ENCODE measurements at places on chromosomes 6 and 20.
A peak's percentile ranks its signal among the peaks of the same experiment; 100 is the strongest.

GRCh38 chr6:139518556-139519091 is 144.2 kb upstream of the CITED2 start:
- no peak for DNase-seq

GRCh38 chr6:33247977-33248642 is 23.6 kb downstream of the VPS52 start:
- peak; percentile 36 for DNase-seq

- no peak for DNase-seq
These were observed 72.6 kb upstream of the ZNF184 start for GRCh38 chr6:27545271-27546046.

GRCh38 chr6:157962601-157963302 is 18.9 kb upstream of the SYNJ2 start:
- no peak for DNase-seq

DNA sequence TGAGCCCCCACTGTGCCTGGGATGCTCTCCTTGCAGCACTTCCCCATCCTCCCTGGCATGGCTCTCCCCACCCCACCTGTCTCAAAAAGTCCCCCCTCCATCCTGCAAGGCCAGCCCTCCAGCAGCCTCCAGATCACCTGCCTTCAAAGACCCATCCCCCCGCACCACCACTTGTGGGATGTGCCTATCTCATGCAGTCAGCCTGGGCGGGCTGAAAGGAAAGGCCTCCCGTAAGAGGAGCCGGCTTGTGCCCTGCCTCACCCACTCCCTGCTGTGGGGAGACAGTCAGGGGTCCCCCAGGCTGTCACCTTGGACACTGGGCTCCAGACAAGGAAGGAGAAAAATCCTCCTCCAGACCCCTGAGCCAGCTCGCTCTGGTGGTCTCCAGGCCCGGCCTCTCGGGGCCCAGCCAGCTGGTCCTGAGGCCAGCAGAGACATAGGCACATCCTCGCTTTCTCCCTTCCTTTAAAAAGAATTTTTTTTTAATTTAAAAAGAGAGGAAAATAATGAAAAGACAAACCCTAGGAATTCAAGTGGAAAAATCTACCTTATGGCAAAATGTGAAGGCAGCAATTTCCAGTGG is 77.3 kb downstream of the GRM4 start:
- no peak for DNase-seq

DNA sequence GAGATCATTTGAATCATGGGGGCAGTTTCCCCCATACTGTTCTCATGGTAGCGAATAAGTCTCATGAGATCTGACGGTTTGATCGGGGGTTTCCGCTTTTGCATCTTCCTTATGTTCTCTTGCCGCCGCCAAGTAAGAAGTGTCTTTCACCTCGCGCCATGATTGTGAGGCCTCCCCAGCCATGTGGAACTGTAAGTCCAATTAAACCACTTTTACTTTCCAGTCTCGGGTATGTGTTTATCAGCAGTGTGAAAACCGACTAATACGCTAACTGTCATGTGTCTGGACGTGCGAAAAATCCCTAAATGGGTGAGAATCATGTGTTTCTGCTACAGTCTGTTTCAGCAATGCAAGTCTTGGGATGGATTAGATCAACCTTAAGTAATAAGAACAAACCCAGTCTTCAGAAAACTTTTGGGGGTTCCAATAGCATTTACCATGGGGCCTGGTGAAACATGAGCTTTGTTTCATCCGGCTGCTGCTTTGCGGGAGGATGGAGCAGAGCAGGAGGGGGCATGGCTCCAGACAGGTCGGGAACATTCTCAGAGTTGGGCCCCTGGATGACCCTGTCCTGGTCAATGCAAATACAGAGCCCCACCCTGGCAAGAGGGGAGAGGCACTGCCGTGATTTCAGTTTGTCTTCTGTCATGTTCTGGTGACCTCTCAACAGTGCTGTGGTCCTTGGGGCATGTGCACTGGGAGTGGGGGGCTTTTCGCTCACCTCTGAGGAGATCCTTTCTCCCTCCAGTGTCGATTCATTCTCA is 41.5 kb downstream of the CTCFL start:
- DNase-seq = no peak

- DNase-seq = no peak
These were observed 75.3 kb downstream of the ATP9A start for GRCh38 chr20:51692806-51693400.

DNA sequence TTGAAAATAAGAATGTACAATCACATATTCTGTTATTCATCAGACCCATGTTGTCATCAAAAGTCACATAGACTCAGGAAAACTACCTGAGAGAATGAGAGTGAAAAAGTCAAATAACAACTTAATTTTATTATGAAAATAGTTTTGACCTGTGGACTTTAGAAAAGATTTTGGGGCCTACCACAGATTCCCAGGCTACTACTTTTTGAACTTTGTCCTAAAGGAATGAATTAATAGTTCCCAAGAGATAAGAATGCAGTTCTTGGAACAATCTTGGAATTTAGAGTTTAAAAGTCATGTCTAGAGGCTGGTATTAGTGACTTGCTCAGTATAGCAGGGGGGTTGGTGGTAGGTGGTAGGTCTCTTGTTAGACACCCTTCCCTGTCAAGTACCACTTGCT is 3.3 kb downstream of the TAF8 start:
- DNase-seq = no peak

- no peak for DNase-seq
These were observed 26.1 kb upstream of the ZNF831 start for GRCh38 chr20:59137532-59137931.

GRCh38 chr6:126534401-126534800 is 194.5 kb downstream of the CENPW start:
- no peak for DNase-seq

DNA sequence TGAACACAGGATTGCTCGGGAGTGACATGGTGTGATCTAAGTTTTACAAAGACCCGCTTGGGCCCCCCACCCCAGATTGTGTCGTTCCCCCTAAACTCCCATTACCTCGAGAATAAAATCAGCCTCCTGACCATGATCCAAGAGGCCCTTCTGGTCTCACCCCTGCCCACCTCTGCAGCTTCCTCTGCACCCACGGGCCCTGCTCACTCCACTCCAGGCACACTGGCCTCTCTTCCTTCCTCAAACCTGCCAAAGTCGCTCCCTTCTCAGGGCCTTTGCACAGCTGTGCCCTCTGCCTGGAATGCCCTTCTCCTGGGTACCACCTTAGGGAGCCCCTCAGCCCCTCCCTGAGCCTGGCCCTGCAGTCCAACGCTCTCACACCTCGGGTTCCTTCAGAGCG is 17.9 kb downstream of the TGM2 start:
- no peak for DNase-seq

DNA sequence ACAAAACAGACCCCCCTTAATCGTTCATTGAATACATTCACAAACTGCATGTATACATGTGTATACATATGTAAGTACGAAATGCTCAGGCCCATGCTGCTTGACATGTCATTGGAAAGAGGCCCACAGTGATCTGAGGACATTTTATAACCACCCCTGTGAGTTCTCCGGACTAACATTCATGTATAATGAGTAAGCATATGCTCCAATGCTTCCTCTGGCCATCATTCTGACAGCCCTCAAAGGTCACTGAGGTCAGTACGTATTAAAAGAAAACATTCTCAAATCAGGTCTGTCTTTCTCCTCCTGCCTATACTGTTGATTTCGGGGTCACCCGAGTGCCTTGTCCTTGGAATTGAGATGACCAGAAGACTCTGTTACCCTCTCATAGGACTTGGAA is 54.9 kb downstream of the TENT5A start:
- peak; percentile 86 for DNase-seq

DNA sequence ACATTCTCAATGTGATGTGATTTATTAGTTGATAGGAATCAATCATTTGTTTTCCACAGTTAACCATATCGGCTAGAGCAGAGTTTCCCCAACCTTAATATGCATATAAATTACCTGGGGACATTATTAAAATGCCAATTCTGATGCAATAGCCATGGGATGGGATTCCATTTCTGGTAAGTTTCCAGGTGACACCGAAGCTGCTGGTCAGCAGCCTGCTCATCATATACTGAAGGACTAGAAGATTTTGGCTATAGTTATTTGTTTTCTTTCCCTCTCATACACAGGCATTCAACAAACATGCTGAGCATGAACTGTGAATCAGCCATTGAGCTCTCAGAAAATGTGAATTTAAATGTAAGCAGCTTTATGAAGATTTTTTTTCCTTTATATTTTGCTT is 35.8 kb downstream of the FBXO5 start:
- DNase-seq = no peak

GRCh38 chr20:45861221-45862075 is 4.0 kb downstream of the ZSWIM3 start:
- DNase-seq = no peak

GRCh38 chr6:12245763-12246718 is 44.1 kb upstream of the EDN1 start:
- DNase-seq = no peak

- no peak for DNase-seq
These were observed 122.9 kb downstream of the AKAP7 start for GRCh38 chr6:131258010-131258652.

- no peak for DNase-seq
These were observed 203.7 kb upstream of the FOXQ1 start for GRCh38 chr6:1108198-1108597.

DNA sequence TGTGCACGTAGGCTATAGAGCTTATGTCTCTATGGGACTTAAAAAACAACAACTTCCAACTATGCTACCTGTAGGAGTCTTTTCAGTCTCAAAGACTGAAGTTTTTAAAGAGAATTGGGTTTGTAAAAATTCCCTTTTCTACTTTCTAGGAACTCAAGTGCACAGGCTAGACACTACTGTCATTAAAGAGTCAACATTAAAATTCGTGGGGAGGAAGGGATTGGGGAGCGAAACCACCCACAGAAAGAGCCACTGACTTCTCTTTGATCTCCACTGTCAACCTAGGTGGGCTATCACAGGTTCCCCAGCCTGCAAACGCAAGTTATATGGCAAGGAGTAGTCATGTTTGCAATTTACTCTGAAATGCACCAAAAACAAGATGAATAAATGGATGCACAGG is 37.7 kb downstream of the ADTRP start:
- no peak for DNase-seq

DNA sequence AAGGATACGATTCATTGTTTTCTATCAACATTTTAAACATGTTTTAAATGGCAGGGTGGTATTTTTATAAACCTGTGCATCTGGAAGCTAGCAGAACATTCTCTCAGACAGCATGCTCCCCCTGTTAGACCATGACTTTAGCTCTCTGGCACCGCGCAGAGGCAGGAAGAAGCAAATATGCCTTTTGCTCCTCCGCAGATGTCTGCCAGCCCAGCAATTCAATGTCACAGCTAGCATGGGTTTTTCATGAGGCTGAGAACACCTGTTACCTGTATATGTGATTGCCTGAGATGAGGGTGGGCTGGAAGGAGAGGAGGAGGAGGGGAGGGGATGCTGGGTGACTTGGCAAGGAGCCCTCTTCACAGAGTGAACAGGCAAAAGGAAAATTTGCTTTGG is 6.7 kb downstream of the MTCH1 start:
- no peak for DNase-seq

GRCh38 chr20:34052414-34052813 is 58.7 kb downstream of the RALY start:
- DNase-seq = no peak

DNA sequence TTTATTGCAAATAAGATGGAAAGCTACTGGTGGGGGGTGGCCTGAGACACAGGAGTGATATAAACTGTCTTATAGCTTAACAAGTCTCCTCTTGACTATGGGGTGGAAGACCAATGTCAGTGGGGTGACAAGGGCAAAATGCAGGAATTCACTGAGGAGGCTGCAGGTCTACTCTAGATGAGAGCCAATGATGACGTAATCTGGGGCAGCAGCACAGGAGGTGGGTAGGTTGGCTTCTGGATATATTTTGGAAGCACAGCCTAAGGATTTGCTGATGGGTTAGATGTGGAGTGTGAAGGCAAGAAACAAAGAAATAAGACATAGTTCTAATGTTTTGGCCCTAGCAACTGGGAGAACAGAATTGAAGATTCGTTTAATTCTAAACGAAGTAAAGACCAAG is 253.2 kb downstream of the PTPRT start:
- DNase-seq = no peak

DNA sequence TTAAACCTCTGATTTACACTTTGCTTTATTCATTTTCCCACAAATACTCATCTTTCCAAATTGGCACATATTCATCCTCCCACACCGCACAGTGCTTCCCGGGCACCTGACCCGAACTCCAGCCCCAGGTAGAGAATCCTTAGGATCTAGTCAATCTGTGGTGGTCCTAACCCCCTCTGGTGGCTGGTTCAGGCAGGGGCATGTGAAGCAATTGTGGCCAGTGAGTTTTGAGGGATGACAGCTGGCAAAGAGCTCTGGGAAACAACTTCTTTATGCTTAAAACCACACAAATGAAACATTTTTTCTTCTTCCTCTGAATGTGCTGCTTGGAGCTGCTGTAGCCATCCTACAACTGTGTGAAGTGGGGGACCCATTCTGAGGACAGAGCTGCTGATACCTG is 54.7 kb downstream of the ELOVL5 start:
- no peak for DNase-seq

GRCh38 chr6:53868626-53869025 is 73.8 kb downstream of the LRRC1 start:
- DNase-seq = no peak

GRCh38 chr20:8292793-8293192 is 160.7 kb downstream of the PLCB1 start:
- no peak for DNase-seq

- DNase-seq = no peak
These were observed 4.6 kb downstream of the TGM3 start for GRCh38 chr20:2300420-2300819.

DNA sequence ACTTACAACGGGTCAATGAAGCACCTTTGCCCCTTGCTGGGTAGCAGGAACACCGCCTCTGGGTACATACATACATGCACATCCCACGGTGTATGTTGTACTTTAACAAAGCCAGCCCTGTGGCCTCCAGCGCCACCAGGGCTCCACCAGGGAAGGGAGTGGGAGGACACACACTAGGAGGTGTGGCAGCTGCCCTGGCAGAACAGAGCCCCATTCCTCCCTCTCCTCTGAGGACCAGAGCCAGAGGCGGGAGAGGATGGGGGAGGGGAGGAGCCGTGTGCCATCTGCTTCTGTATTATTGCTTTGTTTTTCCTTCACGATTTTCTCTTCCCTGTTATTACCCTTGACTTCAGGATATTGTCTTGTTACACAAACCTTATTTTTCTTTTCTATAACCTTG is 105.8 kb upstream of the TRAF3IP2 start:
- DNase-seq = no peak
